GM10248 (cell line): ENCODE measurements at places on chromosomes 7 and 10.

- no peak for DNase-seq
Measured at GRCh38 chr10:114879093-114879492, 57.5 kb downstream of the FHIP2A start.

DNA sequence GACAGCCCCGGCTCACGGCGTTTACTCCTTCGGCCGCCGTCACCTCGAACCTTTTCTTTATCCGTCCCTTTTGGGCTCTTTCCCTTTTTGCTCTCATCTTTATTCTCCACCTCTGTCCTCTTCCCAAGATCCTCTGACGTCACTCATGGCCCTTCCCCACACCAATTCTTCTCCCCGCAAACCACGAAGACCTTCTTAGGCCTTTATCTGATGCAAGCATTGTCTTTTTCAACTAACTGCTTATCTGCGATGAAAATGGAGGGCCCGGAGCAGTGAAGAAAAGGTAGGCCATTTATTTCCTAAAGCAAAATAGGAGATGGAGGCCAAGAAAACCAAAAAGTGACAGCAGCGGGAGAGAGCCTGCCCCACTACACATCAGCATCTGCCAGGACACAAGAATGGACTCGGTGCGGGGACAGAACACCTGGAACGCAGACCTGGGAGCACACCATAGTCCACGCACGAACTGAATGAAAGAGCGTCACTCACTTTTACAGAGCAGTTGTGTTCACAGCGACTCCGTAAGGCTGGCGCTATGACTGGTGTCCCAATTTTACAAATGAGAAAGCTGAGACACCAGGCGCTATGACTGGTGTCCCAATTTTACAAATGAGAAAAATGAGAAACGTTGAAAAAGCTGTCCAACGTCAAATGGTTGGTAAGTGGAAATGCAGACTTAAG, 45.3 kb downstream of the ZNF777 start:
- no peak for DNase-seq

DNA sequence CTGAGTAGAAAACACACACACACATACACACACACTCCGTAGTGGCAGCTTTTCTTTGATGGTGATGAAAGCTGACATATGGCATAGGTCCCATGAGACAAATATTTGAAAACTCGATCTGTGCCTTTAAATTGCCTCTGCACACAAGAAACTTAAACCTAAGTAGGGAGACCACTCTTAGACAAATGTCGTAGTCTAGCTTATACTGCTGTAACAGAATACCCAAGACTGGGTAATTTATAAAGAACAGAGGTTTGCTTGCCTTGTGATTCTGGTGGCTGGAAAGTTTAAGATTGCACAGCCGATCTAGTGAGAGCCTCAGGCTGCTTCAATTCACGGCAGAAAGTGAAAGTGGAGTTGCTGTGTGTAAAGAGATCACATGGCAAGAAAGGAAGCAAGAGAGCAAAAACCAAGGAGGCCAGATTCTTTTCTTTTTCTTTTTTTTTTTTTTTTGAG, 489.4 kb upstream of the SORCS1 start:
- peak; percentile 31 for DNase-seq

DNA sequence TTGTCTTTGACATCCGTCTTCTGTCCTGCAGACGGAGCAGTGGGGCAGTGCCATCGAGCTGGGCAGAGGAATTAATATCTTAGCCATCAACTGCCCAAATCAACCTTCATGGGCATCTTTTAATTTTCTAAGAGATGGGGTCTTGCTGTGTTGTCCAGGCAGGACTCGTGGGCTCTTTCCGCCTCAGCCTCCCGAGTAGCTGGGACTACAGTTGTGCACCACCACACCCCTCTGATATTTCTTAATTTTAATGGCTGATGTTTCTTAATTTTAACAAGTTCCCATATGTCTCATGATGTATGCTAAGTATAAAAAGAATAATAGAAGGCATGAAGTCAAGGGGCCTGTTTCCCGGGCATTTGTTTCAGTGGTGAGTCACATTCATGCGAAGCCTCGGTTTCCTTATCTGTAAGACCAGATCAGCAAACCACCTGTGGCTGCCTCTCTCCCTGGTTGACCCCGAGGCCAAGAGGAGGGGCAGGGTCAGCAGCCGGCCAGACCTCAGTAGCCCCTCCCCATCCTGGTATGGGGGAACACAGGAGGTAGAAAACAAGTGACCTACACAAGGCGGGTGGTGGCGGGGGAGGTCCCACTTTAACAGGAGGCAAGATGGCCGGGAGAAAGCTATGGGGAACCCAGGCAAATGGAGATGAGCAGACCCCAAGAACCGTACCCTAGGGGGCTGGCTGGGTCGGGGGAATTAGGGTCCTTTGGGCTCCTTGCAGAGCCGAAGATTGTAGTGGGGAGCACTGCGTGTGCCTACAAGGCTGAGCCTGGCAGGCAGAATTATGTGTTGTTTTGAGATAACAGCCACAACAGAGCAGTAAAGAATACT, 85.5 kb downstream of the CUX1 start:
- DNase-seq, result no peak

DNA sequence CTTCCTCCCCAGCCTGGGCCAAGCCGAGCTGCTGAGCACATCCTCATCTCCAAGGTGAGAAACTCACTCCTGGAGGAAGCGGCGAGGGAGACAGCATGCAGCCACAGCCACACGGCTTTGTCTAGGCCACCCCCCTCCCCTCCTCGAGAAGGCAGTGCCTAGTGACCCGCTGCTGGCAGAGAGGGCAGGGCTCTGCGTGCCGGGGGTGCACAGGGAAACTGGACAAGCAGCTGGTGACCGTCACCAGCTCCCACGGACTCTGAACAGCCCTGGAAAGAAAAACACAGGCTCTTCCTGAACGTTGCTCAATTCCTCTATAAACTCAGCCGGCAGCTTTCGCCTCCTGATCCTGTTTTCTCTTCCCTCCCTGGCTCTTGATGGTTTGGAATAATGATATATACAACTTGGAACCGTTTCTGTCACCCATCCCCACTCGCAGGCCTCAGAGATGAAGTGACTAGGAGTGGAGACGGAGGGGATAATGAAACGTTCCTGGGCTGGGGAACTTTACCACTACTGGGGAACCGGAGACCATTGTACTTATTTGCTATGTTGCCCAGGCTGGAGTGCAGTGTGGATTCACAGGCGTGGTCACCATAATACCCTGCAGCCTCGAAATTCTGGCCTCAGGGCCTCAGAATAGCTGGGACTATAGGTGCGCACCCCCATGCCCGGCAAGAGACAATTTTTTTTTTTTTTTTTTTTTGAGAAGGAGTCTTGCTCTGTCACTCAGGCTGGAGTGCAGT, 19.3 kb downstream of the PAPOLB start:
- no peak for DNase-seq

DNA sequence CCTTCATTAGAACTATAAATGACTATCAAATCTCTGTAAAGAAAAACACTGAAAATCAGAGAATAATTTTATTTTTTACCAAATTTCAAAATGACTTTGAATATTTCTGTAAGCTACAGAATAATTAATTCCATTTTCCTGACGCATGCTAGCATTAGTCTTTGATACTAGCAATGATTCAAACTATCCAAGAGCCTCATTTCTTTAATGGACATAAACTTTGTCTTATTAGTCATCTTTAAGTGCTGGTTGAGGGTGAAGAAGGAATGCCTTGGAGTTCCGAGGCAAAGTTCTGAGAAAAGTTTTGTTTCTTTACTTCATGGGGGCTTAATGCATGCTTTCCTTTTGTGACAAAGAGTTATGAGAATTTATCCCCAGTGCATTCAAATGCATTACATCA, 137.3 kb downstream of the AGMO start:
- DNase-seq, result no peak

- DNase-seq, result no peak
Measured at GRCh38 chr10:15378569-15378968, 7.5 kb upstream of the FAM171A1 start.

GRCh38 chr7:86130268-86130667, 513.4 kb upstream of the GRM3 start:
- no peak for DNase-seq

- DNase-seq, result no peak
Measured at GRCh38 chr10:60951272-60951724, 7.3 kb upstream of the RHOBTB1 start.

DNA sequence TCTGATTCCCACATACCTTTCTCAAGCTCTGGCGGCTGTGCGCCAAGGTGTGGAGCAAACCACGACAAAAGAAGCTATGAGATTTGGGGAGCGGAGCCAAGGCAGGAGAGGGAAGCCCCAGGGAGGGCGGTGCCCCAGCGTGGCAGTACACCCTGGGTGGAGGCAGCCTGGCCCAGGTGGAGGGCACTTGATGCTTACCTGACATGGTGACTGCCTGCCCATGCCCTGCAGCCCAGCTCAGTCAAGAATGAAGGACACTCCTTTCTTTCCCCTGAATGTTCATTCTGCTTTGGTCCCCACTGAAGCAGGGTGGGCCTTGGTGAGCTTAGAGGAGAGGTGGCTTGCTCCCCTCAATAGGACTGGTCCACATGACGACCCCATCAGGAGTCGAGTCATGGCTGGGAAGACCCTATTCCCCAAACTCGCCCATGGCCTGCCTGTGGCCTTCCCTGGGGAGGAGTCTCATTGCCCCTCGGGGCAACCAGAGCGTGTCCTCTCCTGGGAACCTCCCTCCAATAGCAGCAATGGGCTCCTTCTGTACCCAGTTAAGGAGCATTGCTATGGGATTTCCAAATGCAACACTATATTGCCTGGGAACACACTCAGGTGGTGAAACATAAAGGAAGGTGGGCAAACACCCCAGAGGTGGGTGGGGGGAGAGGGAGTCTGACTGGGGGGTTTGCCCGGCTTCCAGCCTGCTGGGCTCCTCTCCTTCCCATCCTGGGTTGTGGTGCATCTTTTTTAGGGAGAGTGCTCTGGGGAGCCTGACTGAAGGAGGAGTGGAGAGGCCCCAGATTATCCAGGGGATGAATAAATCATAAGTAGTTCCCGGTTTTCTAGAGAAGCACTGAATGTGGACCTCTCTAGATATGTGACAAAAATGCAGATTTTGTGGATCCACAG, 22.7 kb downstream of the RAMP3 start:
- no peak for DNase-seq

DNA sequence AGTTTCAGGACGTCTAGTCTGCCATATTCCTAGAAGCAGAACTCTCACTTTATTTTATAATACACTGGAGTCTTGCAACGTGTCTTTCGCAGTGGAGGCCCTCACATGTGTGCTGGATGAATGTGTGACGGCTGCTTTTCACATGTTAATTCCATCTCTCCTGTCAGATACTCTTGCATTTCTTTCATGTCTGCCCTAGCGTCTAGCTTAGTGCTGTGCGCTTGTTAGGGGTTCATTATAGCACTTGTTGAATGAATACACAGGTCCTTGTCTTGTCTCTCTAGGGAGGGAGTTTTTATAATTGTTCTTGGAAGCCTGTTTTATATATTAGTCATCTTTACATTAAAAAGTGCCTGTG, 94.4 kb downstream of the MAP3K8 start:
- DNase-seq, result no peak

DNA sequence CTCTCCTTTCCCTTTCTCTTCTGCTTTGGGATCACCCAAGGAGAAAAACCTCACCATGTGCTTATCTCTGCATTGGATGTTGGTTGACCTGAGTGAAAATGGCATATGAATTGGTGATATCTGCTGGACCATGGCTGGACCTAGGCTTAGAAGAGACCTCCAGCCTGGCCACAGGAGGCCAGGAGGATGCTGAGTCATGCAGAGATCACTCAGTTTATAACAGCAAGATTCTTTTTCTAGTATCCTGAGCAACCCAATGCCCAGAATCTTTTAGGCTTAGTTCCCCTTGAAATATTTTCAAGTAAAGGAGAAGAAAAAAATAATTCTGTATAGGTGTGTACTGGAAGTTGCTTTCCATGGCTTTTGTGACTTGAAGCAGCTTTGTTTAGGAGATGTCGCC, 236.3 kb downstream of the KLF6 start:
- no peak for DNase-seq

GRCh38 chr10:47294501-47294900, 5.5 kb upstream of the GDF10 start:
- no peak for DNase-seq

DNA sequence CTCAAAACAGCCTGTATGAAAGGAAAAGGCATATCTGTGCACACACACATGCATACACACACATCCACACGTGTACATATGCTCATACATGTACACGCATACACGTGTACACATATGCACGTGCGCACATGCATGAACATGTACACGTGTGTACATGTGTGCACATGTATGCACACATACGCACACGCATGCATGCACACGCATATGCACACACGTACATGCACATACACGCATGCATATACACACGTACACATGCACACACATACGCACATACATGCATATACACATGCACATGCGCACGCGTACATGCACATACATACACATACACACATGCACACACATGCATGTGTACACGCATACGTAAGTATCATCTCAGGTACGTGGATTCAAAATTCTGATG, 19.4 kb downstream of the DIP2C start:
- DNase-seq, result no peak

- DNase-seq, result no peak
Measured at GRCh38 chr10:67385089-67385488, 310.9 kb downstream of the CTNNA3 start.

DNA sequence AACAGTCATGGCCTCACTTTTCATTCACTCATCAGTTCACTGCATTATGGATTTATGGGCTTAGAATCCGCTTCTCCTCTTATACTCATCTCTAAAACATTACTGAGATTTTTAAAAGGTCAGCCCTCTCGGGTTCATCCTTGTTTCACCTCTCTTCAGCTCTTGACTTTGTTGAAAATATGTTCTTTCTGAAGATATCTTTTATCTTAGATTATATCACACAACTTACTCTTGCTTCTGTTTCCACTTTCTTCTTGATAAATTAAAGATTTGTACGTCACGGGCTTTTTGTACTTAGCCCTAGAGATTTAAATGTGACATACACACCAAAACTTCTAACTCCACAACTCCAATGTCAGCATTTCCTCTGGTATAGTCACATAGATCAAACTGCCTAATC, 342.5 kb upstream of the TMEM229A start:
- DNase-seq, result no peak
